Dorsolateral prefrontal cortex (tissue), 122 donors: ENCODE measurements at places on chromosomes 7 and 10.

DNA sequence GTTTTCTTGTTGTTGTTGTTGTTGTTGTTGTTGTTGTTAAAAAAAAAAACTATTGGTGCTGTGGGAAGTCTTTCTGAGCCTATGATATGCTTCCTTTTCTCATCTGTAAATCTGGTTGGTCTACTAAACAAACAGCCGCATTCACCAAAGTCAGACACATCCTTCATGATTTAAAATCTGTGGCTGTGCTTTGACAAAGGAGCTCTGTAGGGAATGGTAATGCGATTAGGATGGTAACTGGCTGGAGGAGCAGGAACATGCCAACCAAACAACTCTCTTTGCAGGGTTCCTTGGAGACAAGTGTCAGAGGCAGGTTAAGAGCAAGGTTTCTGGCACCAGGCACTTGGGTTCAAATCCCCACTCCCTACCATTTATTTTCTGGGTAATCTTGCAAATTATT is 14.9 kb upstream of the SP4 start:
- DNase-seq, result no peak

GRCh38 chr10:51651063-51651462 is 48.3 kb downstream of the CSTF2T start:
- no peak for DNase-seq

- peak; percentile 70 for DNase-seq
Measured at GRCh38 chr7:1513657-1514095, 9.5 kb upstream of the INTS1 start.

DNA sequence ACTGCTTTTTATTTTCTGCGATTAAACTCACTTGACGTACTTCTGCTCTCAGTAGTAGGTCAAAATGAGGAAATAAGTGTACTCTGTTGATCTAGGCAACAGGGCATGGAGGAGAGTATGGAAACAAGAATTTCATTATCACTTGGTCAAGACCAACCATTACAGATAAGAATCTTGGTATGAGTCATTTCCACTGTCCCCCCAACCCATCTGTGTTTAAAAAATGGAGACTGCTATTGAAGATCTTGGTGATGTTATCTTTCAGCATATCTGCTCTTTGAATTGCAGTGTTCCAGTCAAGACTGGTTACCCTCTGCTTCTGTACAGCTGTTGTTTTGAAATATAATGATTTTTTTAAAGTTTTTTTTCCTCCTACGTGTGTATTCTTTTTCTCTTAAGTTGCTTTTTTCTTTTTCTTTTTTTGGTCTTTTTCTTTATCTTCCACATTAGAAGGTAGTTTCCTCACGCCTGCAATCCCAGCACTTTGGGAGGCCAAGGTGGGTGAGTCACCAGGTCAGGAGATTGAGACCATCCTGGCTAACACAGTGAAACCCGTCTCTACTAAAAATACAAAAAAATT is 11.7 kb downstream of the STAM start:
- DNase-seq, result no peak

DNA sequence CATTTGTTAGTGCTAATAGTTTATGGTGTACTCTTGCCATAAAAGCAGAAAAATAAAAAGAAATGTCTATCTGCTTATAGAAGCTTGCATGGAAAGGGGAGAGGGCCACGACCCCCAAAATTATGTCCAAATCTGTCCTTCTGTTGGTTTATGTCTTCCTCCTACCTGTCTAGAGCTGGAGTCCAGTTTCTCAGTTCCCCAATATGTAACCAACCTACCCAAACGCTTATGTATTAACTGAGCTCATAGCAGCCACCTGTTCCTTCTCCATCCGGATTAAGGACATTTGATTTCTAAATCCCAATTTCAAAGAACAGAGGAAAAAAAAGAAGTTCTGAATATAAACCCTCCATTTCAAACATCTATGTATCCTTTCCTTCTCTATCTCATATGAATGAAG is 30.3 kb upstream of the TPK1 start:
- DNase-seq, result no peak

GRCh38 chr7:50317221-50317678 is 12.7 kb downstream of the IKZF1 start:
- no peak for DNase-seq

DNA sequence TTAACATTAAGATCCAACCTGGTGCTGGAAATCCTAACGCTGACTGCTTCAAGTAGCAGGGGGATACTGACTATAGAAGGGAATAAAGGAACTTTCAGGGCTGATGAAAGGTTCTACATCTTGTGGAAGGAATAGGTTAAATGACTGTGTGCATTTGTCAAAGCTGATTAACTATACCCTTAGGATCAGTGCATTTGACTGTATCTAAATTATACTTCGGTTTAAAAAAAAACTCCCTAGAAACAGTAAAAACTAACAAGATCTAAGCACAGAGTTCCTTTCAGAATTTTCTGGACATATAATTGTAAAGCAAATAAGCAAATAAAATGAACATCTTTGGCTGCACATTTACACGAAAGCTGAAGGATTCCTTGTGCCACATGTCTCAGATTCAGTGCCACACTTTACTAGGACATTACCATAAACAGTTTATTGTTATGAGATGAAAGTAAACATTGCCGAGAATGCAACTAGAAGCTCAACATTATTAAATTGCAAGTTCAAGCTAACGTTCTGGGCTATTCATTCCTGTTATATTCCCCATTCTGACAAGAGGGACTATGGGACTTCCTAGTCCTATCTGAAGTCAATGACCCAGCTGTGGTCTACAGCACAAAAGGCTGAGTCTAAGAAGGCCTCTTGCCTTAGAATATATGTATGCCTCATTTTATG is 20.7 kb downstream of the ANK3 start:
- DNase-seq, result no peak

GRCh38 chr10:60732807-60733516 is 45.3 kb upstream of the CDK1 start:
- no peak for DNase-seq

DNA sequence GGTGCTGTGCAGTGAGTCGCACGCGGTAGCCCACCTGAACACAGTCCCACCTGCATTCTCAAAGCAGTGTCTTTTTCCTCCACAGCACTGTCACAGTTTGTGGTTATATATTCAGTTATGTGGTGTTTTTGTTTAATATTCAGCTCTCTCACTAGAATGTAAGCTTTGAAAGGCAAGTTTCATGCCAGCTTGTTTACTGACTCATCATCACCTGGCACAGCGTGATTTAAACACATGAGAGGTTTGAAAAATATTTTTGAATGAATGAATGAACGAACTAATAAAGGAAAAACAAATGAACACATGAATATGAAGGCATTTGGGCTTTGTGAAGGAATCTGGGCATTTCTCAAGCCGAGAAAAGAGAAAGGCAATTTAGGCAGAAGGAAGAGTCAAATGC is 51.9 kb upstream of the TM9SF3 start:
- no peak for DNase-seq

- no peak for DNase-seq
Measured at GRCh38 chr10:131109291-131109690, 202.2 kb downstream of the TCERG1L start.

DNA sequence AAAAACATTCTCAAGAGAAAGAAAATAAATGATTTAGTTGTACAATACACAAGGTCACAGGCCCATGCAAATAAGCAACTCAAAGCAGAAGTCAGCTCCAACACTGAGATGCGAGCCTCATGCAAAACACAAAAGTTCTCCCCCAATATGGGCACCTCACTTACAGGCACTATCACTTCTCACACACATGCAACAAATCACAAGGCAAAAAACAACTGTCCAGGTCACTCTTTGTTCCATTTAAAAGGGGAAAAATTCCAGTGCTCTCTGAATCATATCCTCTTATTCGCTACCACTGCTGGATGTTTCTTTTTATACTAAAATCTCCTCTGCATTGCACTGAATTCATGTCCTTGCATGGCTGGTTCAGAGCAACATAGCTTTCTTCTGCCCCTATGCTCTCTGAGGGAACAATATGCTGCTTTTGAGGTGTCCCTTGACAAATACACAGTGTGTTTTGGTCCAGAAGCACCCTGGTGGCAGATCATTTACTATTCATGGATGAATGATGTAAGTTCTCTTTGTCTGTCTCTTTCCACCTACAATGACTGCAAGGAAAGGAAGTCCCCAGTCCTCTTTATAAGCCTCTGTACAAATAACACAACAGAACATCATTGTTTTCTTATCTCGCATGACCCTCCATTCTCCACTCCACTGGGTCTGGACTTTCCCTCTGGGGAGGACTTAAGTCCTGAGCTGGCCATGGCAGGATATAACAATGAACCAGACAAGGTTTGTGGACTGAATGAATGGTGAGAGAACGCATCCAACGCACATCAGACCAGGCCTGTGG is 85.4 kb upstream of the GSDME start:
- no peak for DNase-seq

DNA sequence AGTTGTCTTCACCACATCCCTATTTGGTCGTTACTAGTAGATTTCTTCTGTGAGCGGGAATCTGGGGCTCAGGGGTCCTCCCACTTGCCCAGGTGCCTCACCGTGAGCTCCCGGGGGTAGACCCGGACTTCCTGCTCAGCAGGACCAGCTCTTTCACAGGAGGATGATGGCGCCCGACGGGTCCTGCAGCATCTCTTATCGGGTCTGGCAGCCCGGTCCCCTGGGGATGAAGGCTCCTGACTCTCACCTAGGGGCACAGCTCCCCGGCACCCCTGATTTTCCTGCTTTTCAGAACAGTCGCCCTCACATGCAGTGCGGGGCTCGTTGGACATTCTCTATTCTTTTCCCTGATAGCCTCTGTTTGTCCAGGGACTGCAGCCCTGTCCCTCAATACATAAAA is 33.0 kb upstream of the SHH start:
- no peak for DNase-seq

DNA sequence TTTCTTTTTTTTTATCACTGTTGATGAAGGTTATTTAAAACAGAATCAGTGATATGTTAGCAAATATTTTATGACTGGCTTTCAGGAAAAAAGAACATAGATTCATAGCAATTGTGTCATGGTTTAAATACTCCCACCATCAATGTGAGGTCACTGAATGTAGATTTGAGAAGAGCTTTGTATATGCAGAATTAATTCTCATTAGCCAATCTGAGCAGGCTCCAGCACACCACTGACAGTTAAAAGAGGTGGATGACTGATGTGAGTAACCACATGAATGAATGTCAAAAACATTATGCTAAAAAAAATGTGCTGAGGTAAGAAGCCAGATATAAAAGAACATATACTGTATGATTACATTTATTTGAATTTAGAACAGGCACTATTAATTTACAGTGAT is 174.8 kb upstream of the KAT6B start:
- DNase-seq, result no peak

- DNase-seq, result no peak
Measured at GRCh38 chr7:69994886-69995542, 396.7 kb downstream of the AUTS2 start.

DNA sequence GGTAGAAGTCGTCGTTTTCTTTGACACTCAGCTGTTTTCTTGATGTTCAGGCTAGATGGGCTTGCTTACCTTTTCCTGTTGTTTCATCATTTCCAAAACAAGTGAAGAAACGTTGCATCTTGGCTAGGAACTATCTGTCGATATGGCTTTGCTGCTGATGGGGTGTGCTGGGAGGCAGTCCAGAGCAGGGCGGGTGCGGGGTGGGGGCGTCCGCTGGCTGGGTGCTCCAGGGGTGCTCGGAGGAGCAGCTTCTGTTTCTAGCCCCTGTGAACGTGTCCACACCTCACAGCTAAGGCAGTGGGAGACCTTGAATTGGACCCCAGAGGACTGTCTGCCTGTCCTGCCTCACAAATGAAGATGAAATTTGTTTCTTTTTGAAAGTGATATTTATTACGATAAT is 7.6 kb upstream of the SUN1 start:
- DNase-seq, result no peak

- DNase-seq, result no peak
Measured at GRCh38 chr10:12873172-12873571, 128.3 kb downstream of the CCDC3 start.

DNA sequence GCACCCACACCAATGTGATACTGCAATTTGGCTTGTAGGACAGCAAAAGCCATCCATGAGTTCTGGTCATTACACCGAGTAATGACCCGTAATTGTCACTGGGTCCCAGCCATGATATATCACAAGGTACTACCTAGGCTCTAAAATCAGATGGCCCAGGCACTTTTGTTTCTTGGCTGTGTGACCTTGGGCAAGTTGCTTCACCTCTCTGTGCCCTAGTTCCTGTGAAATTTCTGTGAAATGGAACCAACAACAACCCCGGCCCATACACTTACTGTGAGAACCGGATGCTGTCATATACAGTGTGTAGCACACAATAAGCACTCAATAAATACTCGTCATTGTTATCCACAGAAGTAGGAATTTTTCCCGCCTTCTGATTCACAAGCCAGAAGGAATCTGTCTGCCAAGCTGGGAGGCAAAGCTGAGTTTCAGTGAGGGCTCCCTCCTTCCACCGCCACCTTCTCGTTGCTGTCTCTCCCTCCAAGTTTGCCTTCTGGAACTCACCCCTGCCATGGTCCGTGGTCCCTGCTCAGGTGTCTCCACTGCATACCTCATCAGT is 6.4 kb upstream of the CYTH3 start:
- DNase-seq, result no peak

DNA sequence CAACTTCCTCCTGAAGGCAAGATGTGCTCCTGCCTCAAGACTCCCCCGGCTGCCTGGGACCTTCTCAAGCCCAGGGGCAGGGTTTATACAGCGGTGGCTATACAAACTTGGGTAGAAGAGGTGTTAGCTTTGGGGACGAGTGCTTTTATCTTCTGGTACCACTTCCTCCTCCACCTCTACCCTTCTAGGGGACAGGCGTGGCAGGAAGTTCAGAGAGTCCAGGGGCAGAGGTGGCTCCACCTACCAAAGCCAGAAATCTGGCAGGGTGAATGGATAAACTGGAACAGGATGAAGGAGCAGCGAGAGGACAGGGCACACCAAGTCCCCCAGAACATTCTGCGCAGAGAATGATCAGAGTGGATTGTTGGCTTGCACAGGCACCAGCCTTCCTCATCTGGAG is 24.0 kb upstream of the TM9SF3 start:
- no peak for DNase-seq

GRCh38 chr10:13857451-13857850 is 270.7 kb downstream of the PRPF18 start:
- no peak for DNase-seq

GRCh38 chr10:70477661-70478162 is 855 bp upstream of the PALD1 start:
- no peak for DNase-seq

DNA sequence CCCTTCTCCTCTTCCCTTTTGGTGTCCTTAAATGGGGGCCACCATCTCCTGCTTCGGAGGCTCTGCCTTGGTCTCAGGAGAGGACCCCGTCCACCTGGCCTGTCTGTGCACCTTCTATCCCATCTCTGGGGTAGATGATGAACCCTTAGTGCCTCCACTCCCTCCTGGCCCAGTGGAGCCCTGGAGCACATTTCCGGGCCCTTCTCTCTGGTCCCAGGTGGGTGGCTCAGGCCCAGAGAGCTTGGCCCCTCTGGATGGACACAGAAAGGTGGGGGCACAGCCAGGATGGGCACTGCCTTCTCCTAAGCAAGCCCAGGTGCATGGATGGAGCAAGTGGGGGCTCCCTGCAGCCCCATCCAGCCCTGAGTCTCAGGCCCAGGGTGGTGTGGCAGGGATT is 121.4 kb upstream of the RET start:
- DNase-seq, result no peak

- DNase-seq, result no peak
Measured at GRCh38 chr10:63204667-63205391, 71.7 kb downstream of the NRBF2 start.
